ENCODE measurements at places on chromosomes 4 and X.

DNA sequence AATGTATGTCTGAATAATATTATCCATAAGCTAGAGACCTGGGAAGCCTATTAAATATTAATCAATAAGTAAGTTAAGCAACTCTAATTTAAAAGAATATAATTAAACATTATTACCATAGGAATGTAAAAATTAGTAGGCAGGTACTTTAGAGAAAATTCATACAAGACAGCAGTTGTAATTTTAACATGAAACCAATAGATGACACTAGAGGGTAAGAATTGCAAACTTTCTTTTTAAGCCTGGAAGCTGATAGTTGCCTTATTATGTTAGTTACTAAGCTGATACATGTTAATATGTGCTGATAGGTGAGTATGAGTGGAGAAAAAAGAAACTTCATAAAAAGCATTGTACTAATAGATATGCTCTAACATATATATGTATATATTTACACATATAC, 1157.4 kb downstream of the FAM133A start:
- DNase-seq = no peak

DNA sequence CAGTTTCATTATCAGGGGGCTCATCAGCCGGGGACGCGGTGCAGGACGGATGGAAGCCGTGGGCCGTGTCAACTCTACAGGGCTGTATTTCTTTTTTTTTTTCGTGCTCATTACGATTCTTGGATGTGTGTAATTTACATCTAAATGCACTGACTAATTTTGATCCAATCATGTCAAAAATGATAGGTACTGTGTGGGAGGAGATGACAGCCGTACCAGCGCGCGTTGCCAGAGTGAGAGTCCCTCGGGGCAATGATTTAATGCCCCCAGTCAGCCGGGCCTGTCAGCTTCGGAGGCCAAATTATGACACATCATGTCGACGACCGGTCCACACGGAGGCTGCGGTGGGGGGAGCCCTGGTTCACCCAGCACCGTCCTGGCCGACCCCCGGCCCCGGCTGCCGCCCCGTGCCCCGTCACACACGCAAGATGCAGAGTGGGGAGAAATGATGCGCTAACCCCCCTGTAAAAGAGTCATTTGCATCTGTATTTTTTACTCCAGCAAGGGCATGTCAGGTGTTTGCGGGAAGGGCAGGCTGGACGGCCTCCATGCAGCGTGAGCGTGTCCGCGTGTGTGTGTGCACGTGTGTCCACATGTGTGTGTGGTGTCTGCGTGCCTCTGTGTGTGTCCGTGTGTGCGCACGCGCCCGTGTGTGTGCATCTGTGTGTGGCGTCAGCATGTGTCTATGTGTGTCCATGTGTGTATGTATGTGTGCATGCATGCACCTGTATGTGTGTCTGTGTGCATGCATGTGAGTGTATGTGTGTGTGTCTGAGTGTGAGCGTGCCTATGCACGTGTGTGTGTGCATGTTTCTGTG, 74.3 kb upstream of the PPP2R3B start:
- no peak for DNase-seq

GRCh38 chrX:65595460-65595876, 60.9 kb upstream of the LAS1L start:
- peak; percentile 30 for DNase-seq

DNA sequence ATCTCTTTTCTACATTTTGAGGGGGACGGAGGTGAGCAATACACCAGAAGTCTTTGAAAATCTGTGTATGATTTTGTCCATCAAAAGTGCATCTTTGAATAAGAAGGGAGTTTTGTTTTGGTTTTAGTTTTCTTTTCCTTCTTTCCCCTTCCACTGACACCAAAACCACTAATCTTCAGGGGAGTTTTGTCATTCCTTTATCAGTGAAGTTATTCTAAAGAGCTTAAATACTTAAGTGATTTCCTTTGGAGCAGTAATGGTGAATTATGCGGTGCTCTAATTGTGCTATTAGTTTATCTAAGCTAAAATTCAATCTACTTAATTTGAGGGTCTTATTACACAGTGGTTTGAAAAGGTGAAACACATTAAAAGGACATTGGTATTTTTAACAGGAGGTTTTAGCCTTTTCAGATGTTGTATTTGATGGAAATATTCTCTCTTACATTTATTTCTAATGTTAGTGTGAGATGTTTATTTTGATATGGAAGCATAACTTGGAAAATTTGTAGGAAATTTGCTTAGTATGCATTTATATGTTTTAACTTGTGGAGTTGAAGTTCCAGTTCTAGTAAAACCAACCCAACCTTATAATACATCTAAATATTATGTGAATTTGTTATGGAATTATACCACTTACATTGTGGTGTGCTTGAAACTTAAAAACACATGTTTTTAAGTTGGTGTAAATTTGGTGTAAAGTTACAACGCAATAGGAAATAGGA, 124.9 kb downstream of the PCDH7 start:
- DNase-seq = no peak

DNA sequence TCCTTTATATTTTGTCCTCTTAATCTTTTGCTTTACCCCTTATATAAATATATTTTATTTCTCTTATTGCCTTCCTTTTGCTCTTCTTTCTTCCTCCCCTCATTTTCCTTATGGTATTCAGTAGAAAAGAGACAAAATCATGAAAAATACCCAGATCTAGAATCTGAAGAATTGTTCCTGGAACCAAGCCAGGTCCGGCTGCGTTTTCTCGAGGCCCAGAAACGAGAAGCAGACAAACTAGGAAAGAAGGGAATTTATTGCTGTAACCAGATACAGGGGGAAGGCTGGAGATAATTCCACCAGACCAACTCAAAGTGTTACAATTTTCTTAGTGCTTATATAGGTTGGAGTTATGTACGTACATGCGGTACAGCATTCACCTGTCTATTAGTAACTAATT, 328.7 kb downstream of the GABRG1 start:
- DNase-seq = no peak

- DNase-seq = peak; percentile 20
Observed at GRCh38 chrX:46796574-46797191, 37.8 kb upstream of the SLC9A7 start.

DNA sequence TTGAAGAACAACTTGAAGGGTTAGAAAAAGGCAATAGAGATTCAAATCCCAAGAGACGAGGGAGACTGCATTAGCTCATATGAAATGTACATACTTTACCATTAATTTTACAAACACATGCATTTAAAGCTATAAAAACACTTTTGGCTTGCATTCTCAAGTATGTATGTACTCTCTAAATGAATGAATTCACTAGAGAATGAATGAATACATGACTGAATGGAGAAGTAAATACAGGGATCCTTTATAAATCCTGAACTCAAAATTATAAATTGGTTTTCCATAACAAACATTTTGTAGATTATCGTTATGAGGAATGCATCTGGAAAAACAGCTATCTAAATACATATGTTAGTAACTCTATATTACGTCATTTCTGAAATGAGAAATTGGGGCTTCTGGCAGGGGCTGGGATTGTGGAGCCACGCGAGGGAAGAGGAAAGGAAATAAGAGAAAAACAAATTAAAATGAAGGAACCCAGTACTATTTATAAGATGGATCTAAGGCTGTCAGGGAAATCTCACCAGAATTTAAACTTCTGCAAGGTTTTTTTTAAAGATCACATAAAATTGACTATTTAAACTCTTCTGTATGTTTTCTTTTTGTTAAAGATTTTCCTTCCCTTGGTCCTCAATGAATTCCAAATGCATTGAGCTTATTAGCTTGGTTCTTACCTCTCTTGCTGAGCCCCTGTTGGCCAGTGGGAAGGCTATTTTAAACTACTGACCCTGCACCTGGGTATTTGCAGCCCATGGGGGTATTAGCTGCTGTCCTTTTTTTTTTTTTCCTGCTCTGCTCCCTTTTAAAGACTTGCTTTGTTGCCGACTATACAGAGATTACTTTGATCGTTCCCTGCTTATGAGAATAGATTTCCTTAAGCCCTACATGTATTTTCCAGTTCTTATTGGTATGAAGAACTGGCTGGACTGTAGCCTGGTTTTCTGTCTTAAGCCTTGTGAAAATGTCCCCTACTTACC, 207.8 kb downstream of the ADGRL3 start:
- no peak for DNase-seq

DNA sequence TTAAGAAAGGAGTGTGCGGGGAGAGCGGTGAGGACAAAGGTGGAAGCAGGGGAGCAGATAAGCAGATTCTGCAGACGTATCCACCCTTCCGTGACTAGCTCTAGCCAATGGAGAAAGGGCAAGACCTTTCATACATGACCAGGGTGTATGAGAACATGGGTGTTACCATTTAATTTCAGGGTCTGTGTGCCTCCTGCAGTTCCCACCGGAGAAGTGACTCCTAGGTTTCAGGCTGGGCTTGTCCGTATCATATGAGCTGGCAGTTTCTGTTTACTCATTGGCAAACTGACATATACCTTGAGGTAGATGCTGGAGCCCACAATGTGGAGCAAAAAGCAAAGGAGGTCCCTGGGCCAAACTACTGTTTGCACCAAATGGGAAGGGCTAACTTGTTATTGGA, 6.8 kb downstream of the RBM47 start:
- DNase-seq = no peak

- no peak for DNase-seq
Observed at GRCh38 chr4:143232277-143232676, 47.6 kb downstream of the USP38 start.

- DNase-seq = no peak
Observed at GRCh38 chr4:87651941-87652340, 1.9 kb downstream of the DMP1 start.

DNA sequence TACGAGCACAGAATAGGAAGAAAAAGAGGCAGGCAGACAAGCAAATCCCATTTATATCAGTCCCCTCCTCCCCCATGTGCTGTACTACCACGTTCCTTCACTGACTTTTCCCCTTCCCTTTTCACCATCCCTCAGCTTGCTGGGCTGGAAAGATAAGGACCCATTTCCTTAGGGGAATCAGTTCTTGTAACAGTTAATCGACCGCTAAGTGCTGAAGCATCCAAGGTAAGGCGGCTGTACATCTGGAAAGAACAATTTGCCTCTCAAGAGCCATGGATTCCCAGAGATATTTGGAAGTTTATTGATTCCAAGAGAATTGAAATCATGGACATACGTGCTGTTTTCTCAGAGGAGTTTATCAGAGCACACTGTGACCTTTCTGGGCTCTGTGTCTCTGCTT, 1688.0 kb downstream of the STIM2 start:
- DNase-seq = no peak

DNA sequence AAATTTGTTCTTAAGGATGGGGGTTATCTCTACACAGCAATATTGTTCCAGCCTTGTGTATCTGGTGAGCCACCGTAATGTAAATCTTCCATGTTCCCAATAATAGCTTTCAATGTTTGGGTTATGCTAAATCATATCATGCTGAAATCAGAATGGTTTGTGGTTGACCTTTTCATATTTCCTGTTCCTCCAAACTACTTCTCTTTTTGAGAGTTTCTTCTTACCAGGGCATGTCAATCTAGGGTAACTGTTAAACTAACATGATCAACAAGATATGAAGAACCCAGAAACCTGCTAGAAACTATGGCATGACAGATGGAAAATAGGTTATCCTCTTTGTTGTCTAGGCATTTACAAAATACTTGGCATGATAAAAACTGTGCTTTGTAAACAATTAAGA, 22.0 kb downstream of the TNMD start:
- no peak for DNase-seq

- DNase-seq = no peak
Observed at GRCh38 chr4:138697851-138698250, 317.7 kb upstream of the NOCT start.

DNA sequence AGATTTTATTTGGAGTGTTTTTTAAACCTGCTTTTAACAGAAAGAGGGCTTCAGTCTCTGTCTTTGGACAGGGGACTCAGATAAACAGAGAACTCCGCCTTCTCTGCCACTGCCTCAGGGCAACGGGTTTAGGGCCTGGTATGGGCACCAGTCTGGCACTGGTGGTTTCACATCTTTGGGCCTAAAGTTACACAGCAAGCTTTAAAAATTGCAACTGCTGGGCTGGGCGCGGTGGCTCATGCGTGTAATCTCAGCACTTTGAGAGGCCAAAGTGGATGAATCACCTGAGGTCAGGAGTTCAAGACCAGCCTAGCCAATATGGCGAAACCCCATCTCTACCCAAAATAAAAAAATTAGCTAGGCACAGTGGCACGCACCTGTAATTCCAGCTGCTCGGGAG, 10.3 kb upstream of the NAT8L start:
- DNase-seq = no peak
